Frontal cortex (tissue), 4 donors: ENCODE measurements at places on chromosomes 16 and 17. TPM values are rescaled to one million over a fixed set of nuclear protein-coding genes. Genes with fewer than 3 reads are reported as not detected.

- DNase-seq = peak; percentile 63
Measured at GRCh38 chr16:88768071-88768783, 16.8 kb downstream of the PIEZO1 start.

- DNase-seq = no peak
Measured at GRCh38 chr17:77827039-77827438, 131.5 kb upstream of the TNRC6C start.

- no peak for DNase-seq
Measured at GRCh38 chr16:58094791-58095574, 34.2 kb downstream of the CFAP20 start.

- no peak for DNase-seq
Measured at GRCh38 chr16:54421220-54421619, 134.6 kb upstream of the IRX3 start.

- DNase-seq = no peak
Measured at GRCh38 chr17:82650723-82651122, 2.5 kb upstream of the WDR45B start.

- DNase-seq = no peak
Measured at GRCh38 chr16:62644030-62644812, 608.0 kb upstream of the CDH8 start.

DNA sequence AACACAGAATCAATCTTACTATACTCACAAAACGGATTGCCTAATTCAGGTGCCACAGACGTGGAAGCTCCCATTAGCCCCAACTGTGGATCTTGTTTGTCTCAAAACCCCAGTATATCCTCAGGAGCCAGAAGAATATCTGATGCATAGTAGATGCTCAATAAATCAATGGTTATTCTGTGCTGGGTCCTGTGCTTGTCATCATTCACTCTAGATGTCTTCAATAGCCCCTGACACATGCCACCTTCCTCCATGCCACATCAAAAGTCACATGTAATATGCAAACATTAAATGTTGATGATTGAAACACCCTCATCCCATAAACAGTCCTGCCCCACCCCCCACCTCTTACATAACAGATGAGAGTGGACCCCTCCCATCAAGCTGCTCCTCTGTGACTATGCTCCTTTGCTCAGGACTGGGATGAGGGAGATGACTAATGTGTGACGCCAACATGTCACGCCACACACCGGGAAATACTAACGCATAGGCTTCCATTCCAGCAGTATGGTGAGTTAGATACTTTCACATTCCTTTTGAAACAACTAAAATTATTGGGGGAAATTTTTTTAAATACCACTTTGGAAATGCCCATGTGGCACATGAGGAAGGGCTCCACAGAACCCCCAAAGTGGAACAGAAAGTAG lies 267.6 kb upstream of the SDK2 start:
- no peak for DNase-seq

Gene ZDHHC7
- total RNA-seq = 19.6 TPM

Gene PPP1R27
- not detected for total RNA-seq

Gene NPW
- not detected for total RNA-seq
